ENCODE measurements at places on chromosomes 16 and 17.

DNA sequence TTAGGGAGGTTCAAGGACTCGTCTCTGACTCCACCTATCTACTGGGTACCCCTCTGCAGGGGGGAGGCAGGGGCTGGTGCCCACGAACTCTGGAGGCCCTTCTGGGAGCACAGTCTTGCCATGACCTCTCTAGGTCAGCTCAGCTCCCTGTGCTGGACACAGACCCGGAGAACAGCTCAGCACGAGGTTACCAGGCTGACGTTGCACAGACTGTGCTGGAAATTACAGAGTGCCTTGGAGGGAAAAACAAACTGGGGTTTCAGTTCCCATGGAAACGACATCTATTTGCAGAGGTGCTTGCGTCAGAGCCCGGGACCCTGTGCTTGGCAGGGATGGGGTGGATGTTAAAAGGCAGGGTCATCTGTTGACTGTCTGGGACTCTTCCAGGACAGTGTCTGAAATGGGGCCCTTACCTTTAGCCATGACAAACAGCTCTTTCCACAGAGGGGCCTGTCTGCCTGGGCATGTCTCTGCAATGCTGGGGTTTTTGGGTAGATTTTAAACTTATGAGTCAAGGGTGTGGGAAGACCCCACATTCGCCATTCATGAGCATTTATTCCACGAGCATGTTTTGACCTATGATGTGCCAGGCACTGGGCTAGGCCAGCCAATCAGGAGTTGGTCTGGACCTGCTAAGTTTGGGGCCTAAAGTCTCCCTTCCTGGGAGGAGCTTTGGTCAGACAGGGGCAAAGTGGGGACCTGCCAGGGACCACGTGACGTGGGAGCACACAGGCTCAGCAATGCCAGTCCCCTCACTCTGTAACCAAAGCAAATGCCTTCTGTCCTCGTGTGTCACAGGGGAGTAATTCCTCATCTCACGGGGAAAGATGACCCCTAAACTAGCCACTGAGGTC lies 22.5 kb downstream of the CCR7 start:
- DNase-seq: no peak

- DNase-seq: no peak
Observed at GRCh38 chr17:57467226-57467625, 210.9 kb downstream of the MSI2 start.

GRCh38 chr17:67759355-67760171 lies 41.8 kb downstream of the NOL11 start:
- no peak for DNase-seq

DNA sequence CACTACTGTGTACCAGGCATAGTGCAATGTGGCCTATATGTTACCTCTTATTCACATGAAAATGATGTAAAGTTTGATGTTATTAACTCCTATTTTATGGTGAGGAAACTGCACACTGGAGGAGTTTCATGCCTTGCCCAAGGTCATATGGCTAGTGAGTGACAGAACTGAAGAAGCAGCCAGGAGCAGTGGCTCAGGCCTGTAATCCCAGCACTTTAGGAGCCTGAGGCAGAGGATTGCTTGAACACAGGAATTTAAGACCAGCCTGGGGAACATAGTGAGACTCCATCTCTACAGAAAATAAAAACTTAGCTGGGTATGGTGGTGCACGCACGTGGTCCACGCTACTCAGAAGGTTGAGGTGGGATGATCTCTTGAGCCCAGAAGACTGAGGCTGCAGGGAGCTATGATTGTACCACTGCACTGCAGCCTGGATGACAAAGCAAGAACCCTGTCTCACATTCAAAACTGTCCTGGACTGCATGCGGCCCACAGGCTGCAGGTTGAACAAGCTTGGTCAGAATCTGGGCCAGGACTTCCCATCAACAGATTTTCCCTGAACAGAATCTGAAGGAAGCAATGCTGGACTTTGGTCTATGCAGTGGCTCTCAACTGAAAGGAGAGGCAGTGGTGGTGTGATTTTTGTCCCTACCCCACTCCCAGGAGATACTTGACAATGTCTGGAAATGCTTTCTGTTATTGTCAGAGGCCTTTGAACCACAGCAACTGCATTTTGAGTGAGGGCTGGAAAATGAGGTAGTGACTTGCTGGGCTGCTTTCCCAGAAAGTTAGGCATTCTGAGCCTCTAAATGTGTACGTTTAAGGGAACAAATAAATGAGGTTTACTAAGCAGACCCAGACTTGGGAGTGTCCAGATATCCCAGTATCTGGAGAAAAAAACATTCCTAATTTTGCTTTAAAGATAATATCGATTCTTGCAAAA lies 479.5 kb downstream of the TMEM114 start:
- DNase-seq: no peak

- DNase-seq: no peak
Observed at GRCh38 chr16:60905811-60906210, 1130.4 kb downstream of the CDH8 start.

DNA sequence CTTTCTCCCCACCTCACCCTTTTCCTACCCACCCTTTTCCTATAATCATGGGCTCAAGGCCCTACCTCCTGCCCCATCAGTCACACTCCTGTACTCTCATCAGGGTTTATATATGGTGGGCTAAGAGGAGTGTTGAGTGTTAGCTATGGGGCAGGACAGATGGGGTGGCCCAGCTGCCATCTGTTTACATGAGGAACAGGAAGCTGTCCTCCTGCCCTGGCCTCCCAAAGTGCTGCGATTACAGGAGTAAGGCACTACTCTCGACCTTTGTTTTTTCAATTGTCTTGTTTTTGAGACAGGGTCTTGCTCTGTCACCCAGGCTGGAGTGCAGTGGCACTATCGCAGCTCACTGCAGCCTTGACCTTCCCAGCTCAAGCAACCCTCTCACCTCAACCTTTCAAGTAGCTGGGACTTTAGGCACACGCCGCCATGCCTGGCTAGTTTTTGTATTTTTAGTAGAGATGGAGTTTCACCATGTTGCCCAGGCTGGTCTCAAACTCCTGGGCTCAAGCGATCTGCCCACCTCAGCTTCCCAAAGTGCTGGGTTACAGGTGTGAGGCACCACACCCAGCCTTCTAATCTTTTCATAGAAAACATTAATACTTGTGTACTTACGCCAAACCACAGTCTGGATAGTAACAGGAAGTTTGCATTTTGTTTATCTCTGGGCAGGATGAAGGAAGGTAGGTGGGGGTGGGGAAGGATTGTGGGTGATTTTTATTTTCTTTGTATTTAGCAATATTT lies 1.6 kb downstream of the TRADD start:
- no peak for DNase-seq

GRCh38 chr17:83036193-83036592 lies 43.2 kb upstream of the METRNL start:
- DNase-seq: no peak

- no peak for DNase-seq
Observed at GRCh38 chr16:53678756-53679343, 24.8 kb downstream of the RPGRIP1L start.

DNA sequence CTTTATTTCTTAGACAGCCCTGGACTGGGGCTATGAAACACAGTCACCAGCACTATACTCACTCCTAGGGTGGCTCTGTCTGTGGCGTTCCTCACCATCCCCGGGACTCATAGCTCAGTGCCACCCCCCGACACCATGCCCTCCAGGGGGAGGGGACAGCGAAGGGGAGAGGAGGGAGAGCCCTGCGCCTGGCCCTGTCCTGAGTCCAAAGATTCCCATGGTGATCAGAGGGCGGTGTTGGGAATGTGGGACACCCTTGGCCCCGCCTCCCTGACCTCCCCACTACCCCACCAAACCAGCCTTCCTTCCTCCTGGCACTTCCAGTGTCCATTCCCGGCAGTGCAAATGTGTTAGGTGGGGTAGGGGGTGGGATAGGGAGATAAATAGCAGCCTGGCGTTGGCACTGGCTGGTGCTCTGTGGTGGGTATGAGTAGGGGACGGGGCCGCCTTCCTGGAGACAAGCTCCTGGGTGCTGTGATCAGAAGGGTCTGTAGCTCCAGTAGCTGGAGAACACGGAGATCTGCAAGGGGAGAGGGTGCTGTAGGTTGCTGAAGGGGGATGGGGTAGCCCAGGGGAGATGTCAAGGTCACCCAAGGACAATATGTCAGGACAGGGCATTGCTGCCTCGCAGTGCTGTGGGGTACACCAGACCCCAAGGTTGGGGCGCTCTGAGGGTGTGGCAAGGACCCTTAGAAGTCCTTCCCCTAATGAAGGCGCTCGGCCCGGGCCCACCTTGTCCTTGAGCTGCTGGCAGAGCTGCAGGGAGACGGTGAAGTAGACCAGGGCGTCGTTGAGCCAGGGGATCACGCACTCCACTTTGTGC lies 2.0 kb downstream of the SMIM22 start:
- DNase-seq: no peak

DNA sequence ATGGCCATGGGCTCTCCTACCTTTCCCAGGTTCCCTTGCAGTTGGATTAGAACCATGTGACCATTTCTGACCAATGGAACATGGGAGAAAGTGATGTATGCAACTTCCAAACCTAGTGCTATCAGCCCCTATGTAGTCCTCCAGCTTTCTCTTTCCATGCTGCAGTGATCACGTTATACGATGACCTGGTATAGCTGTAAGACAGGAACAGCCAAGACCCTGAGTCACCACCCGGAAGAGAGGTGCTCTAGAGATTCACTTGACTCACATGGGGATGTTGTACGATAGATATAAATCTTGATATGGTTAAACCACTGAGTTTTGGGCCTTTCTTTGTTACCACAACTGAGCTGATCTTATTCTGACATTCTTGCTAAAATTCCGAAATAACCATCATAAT lies 65.1 kb downstream of the NOG start:
- no peak for DNase-seq

DNA sequence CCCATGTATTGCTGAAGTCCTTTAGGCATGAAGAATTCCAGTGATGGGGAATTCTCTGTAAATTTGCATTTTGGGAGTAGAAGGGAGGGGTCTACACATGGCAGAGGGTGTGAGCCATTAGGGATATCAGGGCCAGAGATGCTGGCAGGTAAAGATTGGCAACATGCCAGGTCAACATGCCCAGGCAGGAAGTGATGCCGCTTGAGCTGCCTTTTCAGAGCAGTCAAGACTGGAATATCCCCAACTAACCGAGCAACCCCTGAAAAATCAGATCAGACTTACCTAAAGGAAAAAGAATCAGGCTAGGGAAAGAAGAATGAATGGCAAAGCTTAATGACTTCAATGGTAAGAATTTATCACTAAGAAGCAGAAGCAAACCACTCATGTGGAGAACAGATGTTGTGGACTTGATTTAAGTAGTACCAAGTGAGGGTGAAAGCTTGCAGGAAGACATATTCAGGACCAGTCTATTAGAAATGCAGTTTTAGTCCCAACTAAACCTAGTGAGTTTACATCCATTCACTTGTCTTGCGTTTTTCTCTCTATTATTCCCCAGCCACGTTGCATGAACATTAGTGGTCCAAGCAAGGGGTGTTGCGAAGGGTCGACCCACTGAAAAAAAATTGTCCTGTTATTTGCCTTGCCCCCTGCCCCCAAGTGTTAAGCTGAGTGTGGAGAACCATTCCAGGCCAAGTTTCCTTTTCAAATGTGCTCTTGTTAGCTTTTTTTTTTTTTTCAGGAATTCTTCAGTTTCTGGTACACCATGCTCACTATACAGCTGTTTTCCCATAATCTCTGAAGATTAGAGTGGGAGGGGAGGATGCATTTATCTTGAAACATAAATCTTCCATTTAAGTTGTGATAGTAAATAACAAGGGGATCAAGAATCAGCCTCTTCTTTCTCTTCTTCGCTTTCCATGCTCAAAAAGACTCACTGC lies 105.2 kb downstream of the ABCA8 start:
- no peak for DNase-seq

DNA sequence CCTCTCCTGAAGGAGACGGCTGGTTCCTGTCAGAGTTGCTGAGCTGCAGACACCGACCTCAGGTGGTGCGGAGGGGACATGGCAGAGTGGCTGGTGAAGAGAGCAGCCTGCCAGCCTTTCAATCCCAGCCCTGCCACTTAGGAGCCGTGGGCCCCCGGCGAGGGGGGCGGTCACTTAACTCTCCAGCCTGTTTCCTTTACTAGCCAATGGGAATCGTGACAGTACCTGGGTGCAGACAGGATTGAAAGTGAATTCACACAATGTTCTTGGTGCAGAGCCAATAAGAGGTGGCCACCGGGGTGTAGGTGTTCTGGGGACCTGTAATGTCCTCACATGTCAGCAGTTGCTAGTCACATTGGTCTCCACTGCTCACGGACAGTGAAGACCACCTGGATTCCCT lies 13.5 kb downstream of the ACE start:
- no peak for DNase-seq

GRCh38 chr16:69509125-69509524 lies 56.6 kb upstream of the NFAT5 start:
- no peak for DNase-seq

DNA sequence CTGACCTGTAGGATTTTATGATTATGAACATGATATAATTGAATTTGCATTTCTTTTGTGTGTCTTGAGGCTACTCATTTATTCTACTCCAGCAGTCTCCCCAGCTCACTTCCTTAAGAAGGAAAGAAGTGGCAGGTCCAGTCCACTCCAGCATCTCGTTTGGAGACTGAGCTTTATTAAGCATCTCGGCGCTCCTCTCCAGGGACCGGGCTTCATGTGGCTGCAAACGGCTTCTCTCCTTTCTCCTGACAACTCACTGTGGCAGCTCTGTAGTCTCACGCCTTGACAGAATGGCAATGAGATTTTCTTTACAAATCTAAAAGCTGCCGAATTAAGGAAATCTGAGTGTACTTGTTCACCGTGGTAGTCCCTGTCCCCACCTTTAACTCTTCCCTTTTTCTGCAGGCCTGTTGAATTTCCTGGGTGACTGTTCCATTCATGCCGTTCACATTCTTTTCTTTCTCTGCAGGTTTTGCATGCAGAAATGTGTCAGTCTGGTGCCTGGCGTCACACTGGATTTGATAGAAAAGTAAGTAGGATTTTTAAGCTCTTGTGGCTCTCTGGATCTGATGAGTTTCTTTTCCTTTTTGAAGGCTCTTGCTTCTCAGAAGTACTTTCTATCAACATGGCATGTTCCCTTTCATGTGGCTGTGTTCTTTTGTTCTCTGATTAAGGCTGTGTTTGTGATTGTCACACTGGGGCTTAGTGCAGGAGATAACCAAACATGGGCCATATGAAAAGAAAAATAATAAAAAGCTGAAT lies 200.5 kb upstream of the CHMP6 start:
- no peak for DNase-seq

- no peak for DNase-seq
Observed at GRCh38 chr17:8326511-8327302, 12.9 kb upstream of the ODF4 start.

DNA sequence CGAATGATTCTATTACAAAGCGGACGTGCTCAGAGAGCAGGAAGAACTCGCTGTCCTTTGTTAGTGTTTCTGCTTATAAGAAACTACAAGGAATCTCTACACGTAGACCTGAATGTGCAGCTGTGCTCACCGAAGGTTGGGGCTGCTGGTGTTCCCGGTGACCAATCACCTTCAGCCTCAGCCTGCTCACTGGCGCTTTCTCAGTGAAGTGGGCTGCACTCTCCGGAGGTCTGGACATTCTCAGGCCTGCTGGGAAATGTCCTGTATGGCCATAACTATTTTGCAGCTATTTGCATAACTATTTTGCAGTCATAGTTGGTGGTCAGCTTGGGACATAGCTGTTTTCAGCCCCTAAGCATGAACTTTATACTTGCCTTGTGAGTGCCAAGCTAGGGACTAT lies 9.7 kb upstream of the CIAO3 start:
- DNase-seq: no peak

All from stimulated activated CD8-positive, alpha-beta memory T cell treated with anti-CD3 and anti-CD28 coated beads, Interleukin-15, amount 100 ng/mL, for 4 hours (primary cell).